Stimulated activated CD4-positive, alpha-beta T cell treated with anti-CD3 and anti-CD28 coated beads, Interleukin-1b, Interleukin-23, amount 100 ng/mL, for 48 hours (primary cell): ENCODE measurements at places on chromosomes 16 and 17.
A peak's percentile ranks its signal among the peaks of the same experiment; 100 is the strongest.

GRCh38 chr16:58000706-58001676 lies at the start of gene USB1:
TSS of gene USB1 (plus strand) at chr16:58001407. CDS start at chr16:58001484, 77 bp downstream.
- DNase-seq: peak; percentile 78

- DNase-seq: peak; percentile 30
Observed at GRCh38 chr17:19306160-19307111, 56.1 kb downstream of the B9D1 start.

- DNase-seq: no peak
Observed at GRCh38 chr17:51739245-51739886, 419.1 kb downstream of the CA10 start.

DNA sequence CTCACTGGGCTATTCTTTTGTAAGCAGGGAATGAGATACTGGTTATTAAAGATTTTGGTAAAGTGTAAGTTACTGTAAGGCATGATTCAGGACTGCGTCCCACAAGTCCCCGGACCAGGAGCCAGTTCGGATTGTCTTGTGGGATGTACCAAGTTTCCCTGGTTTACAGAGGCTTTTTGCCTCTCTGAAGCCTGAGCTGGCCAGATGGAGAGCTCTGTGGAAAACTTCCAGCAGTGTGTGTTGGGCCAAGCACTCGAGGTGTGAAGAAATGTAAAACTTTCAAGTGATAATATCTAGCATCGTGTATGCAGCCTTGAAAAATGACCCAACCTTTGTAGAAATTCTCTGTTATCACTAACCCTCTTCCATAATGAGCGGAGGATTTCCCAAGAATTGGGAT lies 2.4 kb downstream of the EPN2 start:
- no peak for DNase-seq

GRCh38 chr17:3641717-3642486 lies 5.3 kb downstream of the CTNS start:
- DNase-seq: no peak

GRCh38 chr17:78323826-78324390 lies 36.0 kb downstream of the SOCS3 start:
- no peak for DNase-seq

DNA sequence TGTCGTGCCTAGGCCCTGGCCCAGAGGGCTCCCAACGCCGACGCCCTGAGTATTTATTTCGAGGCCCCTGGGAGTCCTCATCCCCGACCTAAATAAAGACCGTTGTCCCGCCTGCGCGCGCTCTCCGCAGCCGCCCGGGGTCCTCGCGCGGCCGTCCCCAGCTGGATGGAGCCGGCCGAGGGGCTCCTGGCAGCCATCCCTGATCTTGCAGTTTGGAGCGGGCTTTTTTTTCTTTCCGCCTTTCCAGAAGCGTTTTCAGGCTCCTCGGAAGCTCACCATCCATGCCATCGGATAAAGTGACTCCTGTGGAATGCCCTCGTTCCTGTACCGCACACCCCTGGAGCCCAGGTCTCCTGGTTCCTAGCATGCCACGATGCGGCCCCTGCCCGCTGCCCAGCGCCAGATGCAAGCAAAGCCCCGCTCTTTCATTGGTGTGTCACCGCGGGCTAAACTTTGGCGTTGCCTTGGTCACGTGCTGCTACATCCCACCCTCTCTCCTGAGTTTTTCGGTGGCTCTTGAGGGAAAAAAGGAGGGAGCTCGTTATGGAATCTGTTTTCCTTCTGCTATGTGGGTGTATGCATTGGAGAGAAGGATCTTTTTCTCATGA lies 716 bp downstream of the TMEM94 start:
- DNase-seq: no peak

GRCh38 chr16:84292011-84292410 lies 2.7 kb upstream of the WFDC1 start:
- DNase-seq: no peak

DNA sequence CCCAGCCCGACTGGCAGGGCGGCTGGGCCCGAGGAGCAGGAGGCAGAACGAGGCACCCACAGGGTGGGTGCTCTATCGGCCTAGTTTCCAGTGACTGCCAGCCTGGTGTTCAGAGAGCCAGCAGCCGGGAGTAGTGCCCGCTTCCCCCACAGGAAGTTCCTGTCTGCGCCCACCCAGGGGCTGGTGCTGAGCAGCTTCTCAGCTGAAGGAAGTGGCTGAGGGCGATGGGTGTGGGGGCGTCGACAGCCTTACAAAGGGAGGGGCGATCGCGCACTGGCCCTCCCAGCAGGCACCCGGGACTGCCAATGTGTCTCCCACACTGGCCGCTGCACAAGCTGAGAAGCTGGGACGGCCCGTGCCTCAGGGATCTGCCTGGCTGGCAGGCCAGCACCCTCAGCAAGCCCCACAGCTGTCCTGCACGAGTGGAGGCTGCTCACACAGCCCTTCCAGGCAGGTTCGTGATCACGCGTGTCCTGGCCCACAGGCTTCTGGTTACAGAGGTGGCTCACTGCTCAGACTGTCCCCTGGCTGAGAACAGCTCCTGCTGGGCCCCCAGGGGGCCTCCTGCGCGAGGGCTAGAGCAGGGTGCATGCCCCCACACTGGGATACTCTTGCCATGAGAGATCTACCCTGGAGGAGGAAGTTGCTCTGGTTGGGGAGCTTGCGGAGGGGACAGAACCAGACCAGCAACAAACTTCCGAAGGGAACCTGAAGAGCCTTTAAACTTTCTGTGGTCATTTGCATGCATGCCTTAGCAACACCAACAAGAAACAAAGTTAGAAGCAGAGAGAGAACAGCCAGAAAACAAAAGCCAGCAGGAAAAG lies 2.5 kb downstream of the RNF166 start:
- DNase-seq: peak; percentile 70

DNA sequence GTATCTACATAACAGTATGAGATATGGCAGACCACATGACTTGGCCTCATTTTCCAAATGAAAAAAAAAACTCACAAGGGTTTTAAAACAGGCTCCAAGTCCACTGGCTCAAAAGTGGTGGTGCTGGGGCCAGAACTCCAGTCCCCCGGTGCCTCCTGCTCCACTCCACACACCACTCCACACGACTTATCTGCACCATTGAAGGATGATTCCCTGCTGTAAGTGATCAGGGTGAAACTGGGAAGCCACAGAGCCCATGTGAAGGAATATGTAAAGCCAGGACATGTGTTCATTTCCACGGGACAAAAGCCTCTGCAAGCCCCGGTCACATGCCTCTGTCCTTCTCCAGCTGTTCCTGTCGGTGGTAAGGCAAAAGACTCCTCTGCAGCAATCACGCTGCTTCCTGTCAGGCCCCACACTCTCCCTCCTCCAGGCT lies 97.2 kb downstream of the ZNF18 start:
- no peak for DNase-seq

DNA sequence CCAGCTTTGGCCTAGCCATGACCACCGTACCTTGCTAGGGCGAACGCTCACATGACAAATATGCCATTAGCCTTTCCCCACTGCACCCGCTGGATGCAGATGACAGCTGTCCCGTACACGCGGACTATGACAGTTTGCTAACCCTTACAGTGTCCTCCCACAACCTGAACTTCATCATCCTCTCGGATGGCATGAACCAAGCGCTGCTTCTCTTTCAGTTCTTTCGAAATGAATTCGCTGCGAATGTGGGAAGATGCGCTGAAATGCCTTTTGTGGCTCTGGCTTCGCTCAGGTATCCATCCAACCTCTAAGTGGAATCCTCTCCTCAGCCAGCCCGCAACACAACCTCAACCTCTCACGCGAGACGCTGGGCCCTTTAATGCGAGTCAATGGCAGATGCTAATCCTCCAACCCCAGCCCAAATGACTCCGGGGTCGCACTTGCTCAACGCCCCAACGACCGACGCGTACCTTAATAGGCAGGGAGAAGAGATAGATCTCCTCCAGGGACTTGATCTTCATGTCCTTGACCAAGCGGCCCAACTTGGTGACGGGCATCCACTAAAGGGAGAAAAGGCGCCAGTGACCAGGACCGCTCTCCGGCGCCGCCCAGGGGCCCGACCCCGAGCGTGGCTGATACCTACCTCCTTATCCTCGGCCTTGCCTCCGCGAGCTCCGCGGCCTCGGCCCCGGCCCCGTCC lies 670 bp downstream of the RPS2 start:
- peak; percentile 44 for DNase-seq

DNA sequence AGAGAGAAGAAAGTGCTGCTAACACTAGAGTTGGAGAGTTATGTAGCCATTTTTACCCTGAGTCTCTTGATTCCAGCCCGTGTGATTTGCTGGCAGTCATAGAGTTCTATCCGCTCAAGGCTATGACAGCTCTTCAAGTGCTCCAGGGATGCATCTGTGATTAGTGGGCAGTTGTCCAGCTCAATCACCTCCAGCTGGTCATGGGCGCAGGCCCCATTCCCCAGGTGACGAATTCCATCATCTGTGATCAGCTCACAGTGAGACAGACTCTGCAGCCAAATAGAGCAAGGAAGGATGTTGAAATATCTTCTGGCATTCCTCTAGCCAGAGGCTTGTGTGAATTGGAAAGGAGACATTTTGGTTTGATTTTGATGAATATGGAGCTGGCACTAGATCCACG lies 38.4 kb upstream of the STAC2 start:
- DNase-seq: no peak

DNA sequence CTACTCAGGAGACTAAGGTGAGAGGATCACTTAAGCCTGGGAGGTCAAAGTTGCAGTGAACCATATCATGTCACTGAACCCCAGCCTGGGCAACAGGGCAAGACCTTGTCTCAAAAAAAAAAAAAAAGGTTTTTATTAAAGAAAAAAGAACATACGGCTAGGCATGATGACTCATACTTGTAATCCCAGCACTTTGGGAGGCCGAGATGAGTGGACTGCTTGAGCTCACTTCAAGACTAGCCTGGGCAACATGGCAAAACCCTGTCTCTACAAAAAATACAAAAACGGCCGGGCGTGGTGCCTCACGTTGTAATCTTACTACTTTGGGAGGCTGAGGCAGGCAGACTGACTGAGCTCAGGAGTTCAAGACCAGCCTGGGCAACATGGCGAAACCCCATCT lies 38.4 kb downstream of the RANBP10 start:
- DNase-seq: no peak
